ENCODE measurements at places on chromosomes 6 and 20. TPM values are rescaled to one million over a fixed set of nuclear protein-coding genes. Genes with fewer than 3 reads are reported as not detected.

RAD21L1 gene
- total RNA-seq: not detected

NFATC2 gene
- total RNA-seq: 2.0 TPM

PSMB1 gene
- 175 TPM for total RNA-seq

LIME1 gene
- 16.5 TPM for total RNA-seq

COL9A3 gene
- total RNA-seq: 4.6 TPM

Measured in neural crest cell (in vitro differentiated cells).